ENCODE measurements at places on chromosomes 3 and 15.
A peak's percentile ranks its signal among the peaks of the same experiment; 100 is the strongest.

GRCh38 chr3:146498002-146498736, 28.8 kb upstream of the PLSCR2 start:
- no peak for DNase-seq

DNA sequence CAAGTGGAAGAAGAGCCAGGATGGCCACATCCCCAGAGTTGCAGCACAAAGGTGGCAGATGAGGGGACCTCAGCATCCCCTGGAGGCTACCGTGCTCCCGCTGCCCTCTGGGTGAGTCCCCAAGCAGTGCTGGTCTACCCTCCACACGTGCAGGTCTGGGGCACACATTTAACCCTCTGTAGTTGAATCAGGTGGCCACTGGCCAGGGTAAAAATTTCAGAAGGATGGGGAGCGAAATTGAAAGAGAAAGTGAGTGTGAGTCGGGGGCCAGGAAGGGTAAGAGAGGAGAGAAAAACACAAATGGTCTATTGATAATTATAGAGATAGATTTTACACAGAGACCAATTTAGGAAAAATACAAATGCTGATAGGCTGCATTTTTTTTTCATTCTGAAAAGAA, 139.5 kb upstream of the EIF1B start:
- no peak for DNase-seq

DNA sequence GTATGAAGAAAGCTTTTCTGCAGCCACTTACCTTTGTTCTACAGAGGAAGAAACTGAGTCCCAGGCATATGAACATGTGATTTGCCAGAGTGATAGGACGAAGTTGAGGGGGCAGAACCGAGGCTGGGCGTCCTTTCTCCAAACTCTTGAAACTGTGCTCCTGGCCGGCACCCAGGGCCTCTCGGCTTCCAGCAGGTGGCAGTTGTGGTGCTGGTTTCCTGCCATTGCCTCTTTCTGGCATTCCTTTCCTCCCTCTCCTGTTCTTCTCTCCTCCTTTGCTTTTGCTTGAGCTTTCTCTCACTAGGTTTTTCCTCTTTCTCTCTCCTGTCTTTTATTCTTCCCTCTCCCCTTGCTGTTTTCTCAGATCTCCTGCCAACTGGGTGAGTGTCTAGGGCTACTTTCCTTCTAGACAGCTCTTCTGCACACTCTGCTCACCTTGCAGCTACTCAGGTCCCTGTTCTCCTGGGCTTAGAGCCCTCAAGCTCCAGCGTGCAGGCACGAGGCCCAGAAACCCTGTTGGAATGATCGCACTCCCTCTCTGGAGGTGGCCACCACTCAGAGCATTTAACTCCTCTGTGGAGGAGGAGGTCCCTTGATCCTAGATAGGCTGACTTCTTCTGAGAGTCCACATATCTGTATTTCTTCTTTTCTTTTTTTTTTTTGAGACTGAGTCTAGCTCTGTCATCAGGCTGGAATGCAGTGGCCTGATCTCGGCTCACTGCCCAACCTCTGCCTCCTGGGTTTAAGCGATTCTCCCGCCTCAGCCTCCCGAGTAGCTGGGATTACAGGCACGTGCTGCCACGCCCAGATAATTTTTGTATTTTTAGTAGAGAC, 26.2 kb downstream of the TRAK1 start:
- DNase-seq = peak; percentile 16

- DNase-seq = peak; percentile 59
Measured at GRCh38 chr15:63203451-63204090, 14.2 kb downstream of the RAB8B start.

All from suppressor macrophage (primary cell).